ENCODE measurements at places on chromosomes 13 and 19. TPM values are rescaled to one million over a fixed set of nuclear protein-coding genes. Genes with fewer than 3 reads are reported as not detected.

Gene CYP4F8
- not detected for total RNA-seq

Gene GPR180
- 6.8 TPM for total RNA-seq

DNA sequence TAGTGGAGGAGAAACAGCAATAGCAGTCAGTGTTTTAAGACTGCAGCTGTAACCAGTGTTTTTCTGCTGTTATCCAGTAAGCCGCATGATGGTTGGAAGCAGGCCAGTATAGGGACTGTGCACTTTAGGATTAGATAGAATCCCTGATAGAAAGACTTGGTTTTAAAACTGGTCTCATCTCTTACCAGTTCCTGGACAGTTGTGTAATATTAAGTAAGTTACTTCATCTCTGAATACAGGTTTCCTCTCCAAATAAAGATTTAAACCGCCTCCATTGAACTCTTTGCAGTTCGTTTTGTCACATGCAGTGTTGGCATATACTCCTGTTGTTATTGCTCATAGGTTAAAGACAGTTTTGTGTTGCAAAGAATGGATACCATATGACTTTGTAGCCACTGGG is 25.6 kb downstream of the URI1 start:
- H3K4me1 ChIP-seq = peaks cover 43% of the 10 kb centered on the region
- DNase-seq = no peak
- no peak overlapping the region for H3K27ac ChIP-seq
- H3K27me3 ChIP-seq = no peaks in the 10 kb centered on the region

DNA sequence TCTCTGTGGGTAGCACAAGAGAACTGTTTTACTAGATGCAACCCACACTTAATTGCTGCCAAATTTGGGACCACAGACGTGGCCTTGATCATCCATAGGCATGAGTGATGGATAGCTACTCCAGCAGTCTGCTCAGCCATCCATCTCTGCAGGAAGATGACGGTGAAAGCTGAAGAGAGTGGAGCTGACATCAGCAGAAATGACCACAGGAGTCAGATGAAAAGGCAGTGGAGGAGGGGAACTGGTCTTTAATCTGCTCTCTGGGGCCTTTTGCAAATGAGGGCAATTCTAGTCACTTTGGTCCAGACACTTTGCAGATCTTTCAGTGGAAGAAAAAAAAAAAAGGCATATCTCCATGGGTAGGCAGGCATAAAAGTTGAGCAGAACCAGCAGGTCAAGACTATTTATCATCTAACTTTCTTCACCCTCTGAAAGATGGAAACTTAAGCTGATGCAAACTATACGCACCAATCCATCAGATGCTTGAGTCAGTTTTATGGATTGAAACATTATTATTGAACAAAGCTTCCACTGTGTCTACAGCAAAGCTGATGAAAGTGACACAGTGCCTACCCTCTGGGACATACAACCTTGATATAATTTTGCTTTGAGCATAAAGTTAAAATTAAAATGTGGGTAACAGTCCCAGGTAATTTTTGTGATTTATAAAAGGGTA is 281.6 kb upstream of the OBI1 start:
- no peak overlapping the region for H3K27ac ChIP-seq
- DNase-seq = no peak
- no peaks in the 10 kb centered on the region for H3K4me1 ChIP-seq
- H3K36me3 ChIP-seq = no peaks in the 10 kb centered on the region
- no peak overlapping the region for H3K4me3 ChIP-seq

Measured in activated CD4-positive, alpha-beta T cell treated with anti-CD3 and anti-CD28 coated beads, Interleukin-2, amount 10 ng/mL, durations not matched to agents 7 days and 5 days (primary cell).